Left ventricle myocardium superior (tissue), 1 donor: ENCODE measurements at places on chromosomes 7 and 10.

DNA sequence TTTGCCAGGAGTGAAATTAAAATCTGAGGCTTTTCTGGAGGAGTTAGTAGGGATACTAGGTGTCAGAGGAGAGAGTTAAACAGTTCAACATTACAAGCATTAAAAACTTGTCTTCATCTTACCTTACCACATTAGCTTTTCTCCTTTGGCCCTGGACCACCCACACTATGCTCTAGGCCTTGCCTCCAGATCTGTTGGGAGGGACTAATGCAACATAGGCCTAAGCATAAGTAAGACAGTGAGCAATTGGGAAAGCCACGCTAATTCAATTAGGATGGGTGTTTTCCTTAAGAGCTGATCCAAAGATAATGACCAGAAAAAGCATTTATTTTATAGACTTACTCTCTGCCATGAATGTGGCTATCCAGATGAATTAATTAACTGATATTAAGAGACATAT lies 158.9 kb downstream of the ELMO1 start:
- no peak for DNase-seq

DNA sequence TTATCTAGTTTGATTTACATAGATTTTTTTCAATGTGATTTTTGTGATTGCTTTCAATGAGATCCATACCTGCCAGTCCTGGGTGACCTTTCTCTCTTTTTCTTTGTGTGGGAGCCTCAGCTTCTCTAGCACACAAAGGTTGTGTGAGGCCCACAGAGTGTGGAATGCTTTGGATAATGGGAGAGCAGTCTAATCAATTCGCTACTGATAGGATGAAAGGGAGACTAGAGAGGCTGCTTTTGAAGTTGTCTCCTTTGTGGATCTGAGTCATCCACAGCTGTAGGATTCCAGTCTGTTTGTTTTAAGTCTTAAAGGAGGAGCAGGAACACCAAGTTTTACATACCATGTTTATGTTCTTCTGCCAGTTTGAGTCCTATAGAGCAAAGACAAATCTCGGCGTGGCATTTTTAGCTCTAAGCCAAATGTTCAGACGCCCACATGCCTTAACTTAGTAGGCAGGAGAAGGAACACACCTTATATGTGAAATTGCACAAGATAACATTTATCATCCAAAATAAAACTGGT lies 330.0 kb downstream of the ARL4A start:
- DNase-seq, result no peak

- peak; percentile 50 for DNase-seq
Observed at GRCh38 chr10:77877441-77878344, 48.9 kb downstream of the DLG5 start.

DNA sequence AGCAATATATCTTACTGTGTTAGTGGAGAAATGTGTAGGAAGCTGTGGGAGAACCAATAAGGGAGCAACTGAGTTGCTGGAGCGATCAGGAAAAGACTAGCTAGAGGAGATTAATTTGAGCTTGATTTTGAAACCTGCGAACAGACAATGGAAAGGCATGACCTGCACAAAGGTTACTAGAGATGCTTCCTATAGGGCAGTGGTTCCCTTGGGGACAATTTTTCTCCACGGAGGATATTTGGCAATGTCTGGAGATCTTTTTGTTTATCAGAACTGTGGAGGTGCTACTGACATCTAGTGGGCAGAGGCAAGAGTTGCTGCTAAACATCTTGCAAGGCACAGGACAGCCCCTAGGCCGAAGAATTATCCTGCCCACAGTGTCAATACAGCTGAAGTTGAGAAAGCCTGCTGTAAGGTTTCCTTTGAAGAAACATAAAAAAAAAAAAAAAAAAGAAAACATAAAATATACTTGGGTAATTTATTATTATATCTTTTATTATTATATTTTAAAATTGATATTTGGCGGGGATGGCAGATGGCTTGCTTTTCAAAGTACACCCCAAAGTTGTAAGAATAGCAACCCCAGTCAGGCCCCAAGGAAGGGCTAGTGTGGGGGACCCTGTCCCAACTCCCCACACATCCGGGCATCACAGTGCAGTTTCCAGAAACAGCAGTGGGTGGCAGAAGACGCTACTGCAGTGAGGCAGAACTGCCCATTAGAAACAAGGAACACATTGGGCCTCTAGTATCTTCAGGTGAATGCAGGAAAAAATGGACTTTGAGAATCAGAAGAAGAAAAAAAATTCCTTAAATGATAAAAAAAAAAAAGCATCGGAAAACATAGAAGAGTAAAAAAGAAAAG lies 481.6 kb downstream of the SH2D4B start:
- DNase-seq, result no peak

- DNase-seq, result no peak
Observed at GRCh38 chr10:94878649-94879048, 59.8 kb upstream of the CYP2C9 start.

DNA sequence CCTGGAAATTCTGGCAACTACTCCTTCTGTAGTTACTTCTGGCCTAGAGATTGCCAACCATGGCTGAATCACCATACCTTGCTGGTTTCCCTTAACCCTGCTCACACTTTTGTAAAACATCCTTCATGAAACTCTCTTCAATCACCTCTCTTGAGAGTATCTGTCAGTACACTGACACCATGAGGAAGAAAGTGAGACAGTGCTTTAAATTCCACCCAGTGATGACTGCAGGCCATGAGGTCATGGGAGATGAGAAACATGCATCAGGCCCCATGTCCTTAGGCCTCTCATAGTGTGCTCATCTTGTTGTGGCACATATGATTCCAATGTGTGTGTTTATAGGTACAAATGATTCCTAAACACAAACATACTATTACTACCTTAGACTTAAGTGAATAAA lies 24.6 kb upstream of the NAMPT start:
- no peak for DNase-seq

- no peak for DNase-seq
Observed at GRCh38 chr7:123023126-123023525, 27.6 kb upstream of the TAS2R16 start.
